ENCODE measurements at places on chromosomes 2 and 18.

DNA sequence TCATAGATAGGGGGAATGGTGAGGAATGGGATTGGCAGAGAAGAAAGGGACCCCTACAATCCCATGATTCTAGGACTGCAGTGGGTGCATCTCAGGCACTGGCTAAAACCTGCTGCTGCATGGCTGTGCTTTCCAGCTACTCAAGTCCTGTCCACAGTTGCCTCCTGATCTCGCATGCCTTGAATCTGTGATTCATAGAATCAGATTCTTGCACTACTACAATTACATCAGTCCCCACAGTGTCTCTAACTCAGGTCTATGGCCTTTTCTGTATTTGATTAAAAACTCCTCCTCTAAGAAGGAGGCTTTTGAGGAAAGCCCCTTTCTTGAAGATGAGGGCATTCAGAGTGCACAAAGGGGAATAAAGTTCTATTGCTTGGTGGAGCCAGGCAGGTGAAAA lies 117.4 kb downstream of the LRATD1 start:
- DNase-seq = no peak

- DNase-seq = no peak
Measured at GRCh38 chr2:237351046-237351445, 62.9 kb downstream of the COL6A3 start.

GRCh38 chr2:181655519-181655918 lies 1.4 kb downstream of the CERKL start:
- DNase-seq = no peak

DNA sequence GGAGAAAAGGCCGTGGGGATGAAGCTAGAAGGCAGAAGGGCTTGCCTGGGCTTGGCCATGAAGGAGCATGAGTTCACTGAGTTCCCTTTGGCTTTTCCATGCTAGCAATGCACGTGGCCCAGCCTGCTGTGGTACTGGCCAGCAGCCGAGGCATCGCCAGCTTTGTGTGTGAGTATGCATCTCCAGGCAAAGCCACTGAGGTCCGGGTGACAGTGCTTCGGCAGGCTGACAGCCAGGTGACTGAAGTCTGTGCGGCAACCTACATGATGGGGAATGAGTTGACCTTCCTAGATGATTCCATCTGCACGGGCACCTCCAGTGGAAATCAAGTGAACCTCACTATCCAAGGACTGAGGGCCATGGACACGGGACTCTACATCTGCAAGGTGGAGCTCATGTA lies 2.9 kb downstream of the CTLA4 start:
- no peak for DNase-seq

- DNase-seq = no peak
Measured at GRCh38 chr2:199471443-199472057, 13.8 kb upstream of the SATB2 start.

DNA sequence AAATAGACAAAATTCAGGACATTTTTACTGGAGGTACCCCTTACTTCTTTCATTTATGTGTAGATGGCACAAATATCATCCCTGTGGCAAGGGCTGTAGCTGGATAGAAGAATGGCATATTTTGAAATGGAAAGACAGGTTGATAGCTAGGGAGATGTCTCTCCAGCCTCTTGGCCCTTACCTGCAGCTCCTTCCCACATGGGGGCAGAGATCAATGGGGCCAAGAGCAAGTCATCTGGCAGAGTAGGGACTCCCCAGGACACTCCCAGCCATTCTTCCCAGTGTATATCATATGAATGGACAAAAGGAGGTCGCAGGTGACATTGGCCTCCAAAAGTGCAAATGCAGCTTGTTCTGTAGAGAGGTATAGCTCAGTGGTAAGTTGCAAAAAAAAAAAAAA lies 192.2 kb upstream of the ATP5MC3 start:
- DNase-seq = no peak

GRCh38 chr18:45165176-45165713 lies 450.0 kb upstream of the SLC14A2 start:
- no peak for DNase-seq

GRCh38 chr18:55879331-55879730 lies 291.3 kb upstream of the TCF4 start:
- DNase-seq = no peak

DNA sequence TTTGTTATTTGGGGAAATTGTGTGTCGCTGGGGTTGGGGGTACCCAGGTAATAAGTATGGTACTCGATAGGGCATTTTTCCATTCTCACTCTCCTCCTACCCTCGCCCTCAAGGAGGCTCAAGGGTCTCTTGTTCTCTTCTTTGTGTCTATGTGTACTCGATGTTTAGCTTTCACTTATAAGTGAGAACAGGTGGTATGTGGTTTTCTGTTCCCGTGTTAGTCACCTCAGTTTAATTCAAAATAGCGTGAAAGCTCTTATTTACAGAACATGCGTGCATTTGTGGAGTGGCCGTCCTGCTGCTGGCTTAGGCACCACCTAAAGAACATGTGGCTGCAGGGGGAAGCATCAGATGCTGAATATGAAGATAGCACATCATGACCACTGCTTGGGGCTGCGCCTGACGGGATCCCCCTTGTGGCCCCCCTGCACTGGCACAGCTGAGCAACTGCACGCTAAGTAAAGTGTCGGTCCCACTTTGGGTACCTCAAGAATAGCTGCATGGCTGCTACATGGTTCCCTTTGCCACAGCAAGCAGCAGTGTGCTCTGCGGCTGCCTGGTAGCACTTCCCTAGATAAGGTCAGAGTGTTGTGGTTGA lies 569.0 kb downstream of the DCDC2C start:
- DNase-seq = no peak

Measured in HS-5 (cell line).